ENCODE measurements at places on chromosomes 2 and 18.

DNA sequence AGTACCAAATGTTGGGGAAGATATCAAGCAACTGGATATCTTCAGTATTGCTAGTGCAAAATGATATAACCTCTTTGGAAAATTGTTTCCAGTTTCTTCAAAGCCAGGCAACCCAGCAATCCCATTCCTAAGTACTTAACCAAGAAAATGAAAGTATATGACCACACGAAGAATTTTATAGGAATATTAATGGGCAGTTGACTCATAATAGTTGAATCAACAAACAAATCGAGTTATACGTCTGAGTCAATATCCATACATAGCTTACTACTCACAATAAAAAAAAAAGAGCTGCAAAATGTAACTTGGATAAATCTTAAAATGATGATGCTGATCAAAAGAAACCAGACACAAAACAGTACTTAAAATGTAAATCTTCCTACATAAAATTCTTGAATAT lies 810.4 kb downstream of the METTL4 start:
- no peaks in the 10 kb centered on the region for H3K4me1 ChIP-seq
- H3K27ac ChIP-seq = no peak overlapping the region

GRCh38 chr2:200359552-200359951 lies 53.1 kb downstream of the SPATS2L start:
- H3K36me3 ChIP-seq = no peaks in the 10 kb centered on the region
- no peak overlapping the region for H3K4me3 ChIP-seq
- H3K27ac ChIP-seq = no peak overlapping the region
- no peak for DNase-seq

- no peaks in the 10 kb centered on the region for H3K36me3 ChIP-seq
- no peak for DNase-seq
- peak overlapping the region; percentile 55 for H3K4me3 ChIP-seq
Observed at GRCh38 chr2:207505728-207506127, 24.0 kb upstream of the CREB1 start.

- DNase-seq = no peak
- H3K27ac ChIP-seq = no peak overlapping the region
- peaks cover 68% of the 10 kb centered on the region for H3K36me3 ChIP-seq
- H3K4me3 ChIP-seq = no peak overlapping the region
- H3K27me3 ChIP-seq = no peaks in the 10 kb centered on the region
Observed at GRCh38 chr18:58894930-58895329, 30.3 kb downstream of the ZNF532 start.

- H3K27ac ChIP-seq = no peak overlapping the region
- no peaks in the 10 kb centered on the region for H3K4me1 ChIP-seq
- no peaks in the 10 kb centered on the region for H3K36me3 ChIP-seq
- H3K4me3 ChIP-seq = peak overlapping the region; percentile 88
- DNase-seq = peak; percentile 41
- H3K27me3 ChIP-seq = peaks cover 56% of the 10 kb centered on the region
Observed at GRCh38 chr2:56184500-56185011, 766 bp downstream of the CCDC85A start.

- H3K27me3 ChIP-seq = no peaks in the 10 kb centered on the region
- no peak overlapping the region for H3K4me3 ChIP-seq
- H3K27ac ChIP-seq = no peak overlapping the region
- H3K4me1 ChIP-seq = no peaks in the 10 kb centered on the region
- DNase-seq = no peak
Observed at GRCh38 chr2:119311831-119312230, 54.8 kb downstream of the C2orf76 start.

DNA sequence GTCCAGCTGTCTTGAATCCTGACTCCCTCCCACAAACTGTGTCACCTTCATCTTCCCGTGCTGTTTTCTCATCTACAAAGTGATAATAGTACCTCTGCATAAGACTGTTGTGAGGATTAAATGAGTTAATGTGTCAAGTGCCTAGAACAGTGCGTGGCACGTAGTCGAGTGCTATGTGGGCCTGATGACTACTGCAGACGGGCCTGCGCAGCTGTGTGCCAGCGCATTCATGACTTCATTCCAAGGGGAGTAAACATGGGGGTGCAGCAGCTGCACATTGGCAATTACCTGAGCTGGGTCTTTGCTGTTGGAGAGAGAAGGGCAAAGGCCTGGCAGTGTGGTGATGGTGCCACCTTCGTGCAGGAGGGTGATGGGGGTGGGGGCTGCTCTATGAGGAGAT lies 5.0 kb downstream of the TEX44 start:
- no peak for DNase-seq
- H3K27me3 ChIP-seq = no peaks in the 10 kb centered on the region
- no peak overlapping the region for H3K4me3 ChIP-seq
- H3K4me1 ChIP-seq = no peaks in the 10 kb centered on the region

GRCh38 chr2:60992985-60993392 lies 24.5 kb upstream of the PEX13 start:
- H3K4me3 ChIP-seq = no peak overlapping the region
- no peaks in the 10 kb centered on the region for H3K4me1 ChIP-seq
- DNase-seq = no peak
- H3K27me3 ChIP-seq = no peaks in the 10 kb centered on the region
- peaks cover 14% of the 10 kb centered on the region for H3K36me3 ChIP-seq

GRCh38 chr2:70513738-70514137 lies 39.9 kb downstream of the TGFA start:
- no peaks in the 10 kb centered on the region for H3K27me3 ChIP-seq
- no peak overlapping the region for H3K4me3 ChIP-seq
- H3K36me3 ChIP-seq = no peaks in the 10 kb centered on the region
- H3K27ac ChIP-seq = no peak overlapping the region

GRCh38 chr2:138202762-138203161 lies 238.5 kb downstream of the HNMT start:
- DNase-seq = no peak
- H3K27ac ChIP-seq = no peak overlapping the region
- no peak overlapping the region for H3K4me3 ChIP-seq
- no peaks in the 10 kb centered on the region for H3K27me3 ChIP-seq

DNA sequence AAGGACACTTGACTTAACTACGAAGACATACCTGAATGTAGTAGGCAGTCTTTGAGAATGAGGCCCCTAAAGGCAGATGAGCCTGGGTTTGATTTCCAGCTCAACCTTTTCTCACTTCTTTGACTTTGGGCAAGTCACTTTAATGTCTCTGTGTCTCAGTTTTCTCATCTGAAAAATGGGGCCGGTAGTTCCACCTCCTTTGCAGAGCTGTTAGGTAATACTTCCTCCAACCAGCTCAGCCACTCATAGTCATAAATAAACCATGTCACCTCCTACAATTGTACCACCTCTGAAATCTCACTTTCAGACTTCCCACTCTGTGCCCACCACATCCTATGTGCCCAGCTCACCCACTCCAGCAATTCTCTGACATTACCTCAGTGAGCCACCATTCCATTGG lies 10.4 kb downstream of the ARHGAP25 start:
- no peak for DNase-seq
- H3K27ac ChIP-seq = no peak overlapping the region
- no peak overlapping the region for H3K4me3 ChIP-seq
- peaks cover 3% of the 10 kb centered on the region for H3K4me1 ChIP-seq
- peaks cover 5% of the 10 kb centered on the region for H3K36me3 ChIP-seq

- H3K27me3 ChIP-seq = no peaks in the 10 kb centered on the region
- no peak overlapping the region for H3K4me3 ChIP-seq
- H3K4me1 ChIP-seq = peaks cover 3% of the 10 kb centered on the region
- H3K27ac ChIP-seq = no peak overlapping the region
- H3K36me3 ChIP-seq = peaks cover 10% of the 10 kb centered on the region
Observed at GRCh38 chr2:224520064-224520463, 65.1 kb downstream of the CUL3 start.

GRCh38 chr18:63878343-63878742 lies 9.2 kb upstream of the SERPINB2 start:
- DNase-seq = no peak
- no peak overlapping the region for H3K4me3 ChIP-seq
- H3K4me1 ChIP-seq = no peaks in the 10 kb centered on the region

GRCh38 chr18:62060820-62061219 lies 126.0 kb downstream of the PIGN start:
- H3K27me3 ChIP-seq = no peaks in the 10 kb centered on the region
- no peak overlapping the region for H3K27ac ChIP-seq
- no peaks in the 10 kb centered on the region for H3K4me1 ChIP-seq
- peaks cover 3% of the 10 kb centered on the region for H3K36me3 ChIP-seq

DNA sequence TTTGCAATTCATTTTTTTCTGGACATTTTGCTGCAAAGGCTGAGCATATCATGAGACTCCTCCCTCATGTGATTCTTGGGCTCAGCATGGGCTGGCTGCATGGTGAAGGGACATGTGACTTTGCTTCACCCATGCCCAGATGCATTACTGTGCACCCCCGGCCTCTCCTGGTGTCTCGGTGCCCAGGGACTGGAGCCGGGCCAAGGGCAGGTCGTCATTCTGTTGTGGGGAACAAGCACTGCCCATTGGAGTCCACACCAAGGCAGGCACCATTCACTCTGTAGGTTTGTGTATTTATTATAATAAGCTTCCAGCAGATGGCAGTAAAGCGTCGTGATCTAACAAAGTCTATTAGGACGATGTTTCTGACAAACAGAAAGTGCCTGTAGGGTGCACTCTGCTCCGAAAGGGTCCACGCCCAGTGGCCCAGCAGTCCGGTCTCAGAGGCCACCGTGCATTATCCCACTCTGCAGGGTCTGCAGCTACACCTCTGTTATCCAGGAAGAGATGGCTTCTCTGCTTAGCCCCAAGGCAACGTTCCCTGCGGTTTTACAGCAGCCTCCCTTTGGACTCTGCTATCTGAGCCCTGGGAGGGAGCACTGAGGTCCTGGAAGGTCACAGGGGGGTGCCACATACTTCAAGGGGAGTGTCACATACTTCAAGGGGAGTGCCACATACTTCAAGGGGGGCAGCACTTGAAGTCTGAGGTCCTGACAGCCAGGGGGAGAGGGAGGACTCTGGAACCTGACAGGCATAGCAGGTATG lies 219.6 kb downstream of the TSN start:
- H3K27ac ChIP-seq = no peak overlapping the region
- peak overlapping the region; percentile 5 for H3K4me3 ChIP-seq
- peak; percentile 79 for DNase-seq
- H3K4me1 ChIP-seq = no peaks in the 10 kb centered on the region

DNA sequence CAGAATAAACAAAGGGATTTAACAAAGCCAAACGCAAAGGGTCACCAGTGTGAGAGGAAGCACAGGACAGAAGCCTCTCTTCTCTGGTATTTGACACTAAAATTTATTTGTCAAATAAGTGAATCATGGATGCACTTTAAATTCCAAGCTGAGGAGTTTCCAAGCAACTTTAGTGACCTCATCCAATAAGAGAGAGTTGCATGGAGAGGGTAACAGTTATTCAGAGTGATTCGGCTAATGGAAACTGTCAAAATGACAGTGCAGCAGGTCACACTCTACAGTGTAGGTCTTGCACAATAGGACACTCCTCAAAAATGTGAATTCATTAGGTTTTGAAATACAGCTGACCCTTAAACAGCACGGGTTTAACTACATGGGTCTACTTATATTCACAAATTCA lies 103.9 kb upstream of the ACVR1C start:
- no peak overlapping the region for H3K4me3 ChIP-seq
- peaks cover 32% of the 10 kb centered on the region for H3K36me3 ChIP-seq
- H3K27ac ChIP-seq = no peak overlapping the region
- no peaks in the 10 kb centered on the region for H3K4me1 ChIP-seq
- no peak for DNase-seq

GRCh38 chr2:143481237-143481623 lies 352.0 kb downstream of the ARHGAP15 start:
- H3K27me3 ChIP-seq = no peaks in the 10 kb centered on the region
- no peak overlapping the region for H3K27ac ChIP-seq
- DNase-seq = no peak
- H3K4me1 ChIP-seq = no peaks in the 10 kb centered on the region
- no peak overlapping the region for H3K4me3 ChIP-seq

GRCh38 chr2:113894156-113894743 lies 4.4 kb downstream of the ACTR3 start:
- no peaks in the 10 kb centered on the region for H3K27me3 ChIP-seq
- no peak overlapping the region for H3K27ac ChIP-seq
- peak overlapping the region; percentile 31 for H3K4me3 ChIP-seq
- H3K4me1 ChIP-seq = no peaks in the 10 kb centered on the region
- peaks cover 2% of the 10 kb centered on the region for H3K36me3 ChIP-seq

DNA sequence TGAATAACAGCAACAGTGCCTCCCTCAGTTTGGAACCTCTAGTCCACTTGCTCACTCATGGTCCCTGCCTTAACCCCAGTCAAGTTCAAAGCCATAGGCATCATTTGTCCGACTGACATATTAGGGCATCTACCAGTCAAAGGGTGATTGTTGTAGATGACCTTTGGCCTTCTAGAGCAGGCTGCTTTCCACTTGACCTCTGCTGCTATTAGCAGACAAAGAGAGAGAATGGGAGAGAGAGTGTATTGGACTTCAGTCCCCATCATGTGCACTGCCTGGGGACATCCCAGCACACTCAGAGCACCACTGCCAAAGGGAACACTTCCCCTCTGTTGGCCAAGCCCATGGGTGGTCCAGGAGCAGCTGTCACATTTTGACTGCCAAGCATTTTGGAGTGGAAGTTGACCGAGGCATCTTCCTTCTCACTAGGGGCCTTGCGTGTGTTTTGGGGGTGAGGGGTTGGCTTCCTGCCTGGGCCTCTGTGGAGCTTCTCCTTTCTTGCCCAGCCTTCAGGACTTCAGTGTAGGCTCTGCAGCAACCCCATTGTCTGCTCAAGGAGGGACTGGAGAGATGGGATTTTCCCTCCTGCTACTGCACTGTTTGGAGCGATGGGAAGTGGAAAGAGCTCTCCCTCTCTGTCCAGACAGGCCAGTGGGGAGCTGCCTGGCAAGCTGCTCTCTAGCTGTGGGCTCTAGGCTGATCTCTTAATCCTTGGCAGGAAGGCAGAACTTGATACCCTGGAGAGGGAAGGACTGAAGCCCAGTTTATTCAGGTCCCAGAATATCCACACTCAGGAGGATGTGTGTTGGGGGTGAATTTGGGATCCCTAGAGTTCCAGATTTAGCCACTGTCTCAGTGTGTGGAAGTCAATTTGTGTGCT lies 68.1 kb downstream of the TMEM247 start:
- peaks cover 9% of the 10 kb centered on the region for H3K36me3 ChIP-seq
- H3K27me3 ChIP-seq = no peaks in the 10 kb centered on the region
- no peaks in the 10 kb centered on the region for H3K4me1 ChIP-seq
- H3K27ac ChIP-seq = no peak overlapping the region
- no peak for DNase-seq
- H3K4me3 ChIP-seq = no peak overlapping the region

DNA sequence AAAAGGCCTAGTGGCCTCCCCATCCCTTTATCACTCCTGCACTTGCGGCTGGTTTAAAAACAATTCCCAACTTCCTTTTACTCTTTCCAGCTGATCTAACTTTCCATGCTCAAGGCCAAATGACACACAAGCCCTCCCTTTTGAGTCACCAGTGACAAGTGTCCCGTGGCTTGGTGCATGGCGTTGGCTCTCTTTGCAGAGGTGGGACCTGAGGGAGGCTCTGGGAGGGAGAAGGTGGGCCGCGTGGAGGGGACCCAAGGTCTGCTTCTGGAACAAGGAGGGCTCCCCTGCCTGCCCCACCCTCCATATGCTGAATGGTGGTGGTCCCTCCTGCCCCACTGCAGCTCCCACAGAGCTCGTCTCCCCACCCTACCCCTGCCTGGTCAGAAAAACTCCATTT lies 30.8 kb upstream of the HPCAL1 start:
- DNase-seq = no peak
- no peak overlapping the region for H3K27ac ChIP-seq
- H3K4me3 ChIP-seq = no peak overlapping the region
- no peaks in the 10 kb centered on the region for H3K27me3 ChIP-seq

- H3K4me3 ChIP-seq = no peak overlapping the region
- H3K27ac ChIP-seq = no peak overlapping the region
- H3K27me3 ChIP-seq = no peaks in the 10 kb centered on the region
Observed at GRCh38 chr2:196105951-196106350, 37.3 kb upstream of the DNAH7 start.

- H3K4me3 ChIP-seq = no peak overlapping the region
- H3K27ac ChIP-seq = no peak overlapping the region
- H3K36me3 ChIP-seq = no peaks in the 10 kb centered on the region
- H3K27me3 ChIP-seq = no peaks in the 10 kb centered on the region
- H3K4me1 ChIP-seq = peaks cover 11% of the 10 kb centered on the region
- no peak for DNase-seq
Observed at GRCh38 chr2:69175790-69176715, 163.1 kb downstream of the ANTXR1 start.

All from H9 (cell line).